Activated naive CD8-positive, alpha-beta T cell treated with anti-CD3 and anti-CD28 coated beads, Interleukin-2, amount 10 ng/mL, durations not matched to agents 7 days and 5 days (primary cell): ENCODE measurements at places on chromosomes 5 and 9. TPM values are rescaled to one million over a fixed set of nuclear protein-coding genes. Genes with fewer than 3 reads are reported as not detected.
A peak's percentile ranks its signal among the peaks of the same experiment; 100 is the strongest.

DNA sequence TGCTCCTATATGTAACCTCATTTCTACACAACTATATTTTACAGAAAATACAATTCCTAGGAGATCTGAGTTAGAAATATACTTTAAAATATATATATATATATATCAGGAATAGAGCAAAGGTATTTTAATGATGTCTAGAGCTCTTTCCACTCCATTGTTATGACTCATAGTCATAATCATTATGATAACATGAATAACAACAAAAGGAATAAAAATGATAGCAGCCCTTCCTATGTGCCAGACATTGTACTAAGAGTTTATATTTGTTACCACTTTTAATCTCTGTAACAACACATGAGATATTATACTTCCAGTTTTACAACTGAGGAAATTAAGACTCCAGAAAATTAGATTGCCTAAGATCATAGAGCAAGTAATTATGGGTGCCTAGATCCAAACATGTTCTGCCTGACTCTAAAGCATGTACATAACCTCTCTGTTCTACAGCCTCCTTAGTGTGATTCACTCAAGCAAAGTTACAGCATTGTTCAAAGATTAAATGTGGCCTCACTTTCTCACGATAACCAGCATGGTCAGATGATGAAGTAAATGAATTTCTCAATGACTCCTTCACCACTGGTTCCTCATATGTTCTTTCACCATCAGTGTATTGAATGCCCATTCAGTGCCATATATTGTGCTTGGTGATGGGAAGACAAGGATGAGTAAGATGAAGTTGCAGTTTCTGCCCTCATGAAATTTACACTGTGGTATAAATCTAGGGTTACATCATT lies 452.1 kb downstream of the EFNA5 start:
- no peak for DNase-seq

Gene ZNF883
- total RNA-seq, result 1.5 TPM

Gene FGF1
- not detected for total RNA-seq

Gene ARL10
- total RNA-seq, result 12.5 TPM

Gene AGXT2
- total RNA-seq, result not detected

- no peak for DNase-seq
These were observed 61.9 kb upstream of the RUFY1 start for GRCh38 chr5:179488491-179488890.

Gene LCN2
- not detected for total RNA-seq

Gene IPO11
- total RNA-seq, result 26.6 TPM

Gene OR1J2
- not detected for total RNA-seq

- peak; percentile 75 for DNase-seq
These were observed 833 bp downstream of the ANKHD1 start for GRCh38 chr5:140402258-140403074.

- no peak for DNase-seq
These were observed 15.1 kb upstream of the NCS1 start for GRCh38 chr9:130157079-130157478.

DNA sequence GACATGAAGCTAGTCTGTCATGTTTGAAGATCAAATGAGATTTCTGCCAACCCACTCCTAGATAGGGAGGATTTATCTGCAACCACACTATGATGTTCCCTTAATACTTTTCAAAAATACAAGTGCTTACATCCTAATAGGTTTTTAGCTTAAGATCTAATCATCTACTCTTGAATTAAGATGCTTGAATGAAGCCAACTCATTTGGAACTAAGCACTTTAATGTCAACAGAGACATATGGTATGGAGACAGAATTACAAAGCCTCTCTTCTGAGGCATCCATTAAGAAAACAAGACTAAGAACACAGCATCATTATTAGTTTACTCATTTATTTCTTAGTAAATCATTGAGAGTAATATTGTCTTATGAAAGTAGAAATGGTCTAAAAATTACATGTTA lies 139.3 kb upstream of the NFIB start:
- no peak for DNase-seq

Gene LOX
- total RNA-seq, result not detected

GRCh38 chr5:61423487-61424145 lies 91.6 kb downstream of the ZSWIM6 start:
- DNase-seq, result no peak

- DNase-seq, result no peak
These were observed 25.4 kb downstream of the RAD23B start for GRCh38 chr9:107308461-107308860.

- no peak for DNase-seq
These were observed 78.5 kb upstream of the TGFBR1 start for GRCh38 chr9:99026271-99026955.

Gene KCNN2
- total RNA-seq, result not detected

Gene TPPP
- 0.40 TPM for total RNA-seq

Gene AK3
- 40.1 TPM for total RNA-seq
